ENCODE measurements at places on chromosomes 12 and 14. TPM values are rescaled to one million over a fixed set of nuclear protein-coding genes. Genes with fewer than 3 reads are reported as not detected.

CNIH1 gene
- 19.7 TPM for total RNA-seq

OR10G3 gene
- total RNA-seq: not detected

SRRM4 gene
- total RNA-seq: not detected

IL22 gene
- total RNA-seq: not detected

SERPINA10 gene
- total RNA-seq: 0.39 TPM

ACSM4 gene
- total RNA-seq: not detected

TMCC3 gene
- total RNA-seq: 1.7 TPM

EPYC gene
- not detected for total RNA-seq

KRT83 gene
- not detected for total RNA-seq

TSHR gene
- 0.22 TPM for total RNA-seq

PLD4 gene
- total RNA-seq: 2.3 TPM

ACVRL1 gene
- 8.4 TPM for total RNA-seq

TAS2R20 gene
- total RNA-seq: 0.98 TPM

RGS6 gene
- total RNA-seq: 0.20 TPM

- DNase-seq: no peak
Measured at GRCh38 chr12:121807642-121808347, 4.0 kb downstream of the SETD1B start.

DNA sequence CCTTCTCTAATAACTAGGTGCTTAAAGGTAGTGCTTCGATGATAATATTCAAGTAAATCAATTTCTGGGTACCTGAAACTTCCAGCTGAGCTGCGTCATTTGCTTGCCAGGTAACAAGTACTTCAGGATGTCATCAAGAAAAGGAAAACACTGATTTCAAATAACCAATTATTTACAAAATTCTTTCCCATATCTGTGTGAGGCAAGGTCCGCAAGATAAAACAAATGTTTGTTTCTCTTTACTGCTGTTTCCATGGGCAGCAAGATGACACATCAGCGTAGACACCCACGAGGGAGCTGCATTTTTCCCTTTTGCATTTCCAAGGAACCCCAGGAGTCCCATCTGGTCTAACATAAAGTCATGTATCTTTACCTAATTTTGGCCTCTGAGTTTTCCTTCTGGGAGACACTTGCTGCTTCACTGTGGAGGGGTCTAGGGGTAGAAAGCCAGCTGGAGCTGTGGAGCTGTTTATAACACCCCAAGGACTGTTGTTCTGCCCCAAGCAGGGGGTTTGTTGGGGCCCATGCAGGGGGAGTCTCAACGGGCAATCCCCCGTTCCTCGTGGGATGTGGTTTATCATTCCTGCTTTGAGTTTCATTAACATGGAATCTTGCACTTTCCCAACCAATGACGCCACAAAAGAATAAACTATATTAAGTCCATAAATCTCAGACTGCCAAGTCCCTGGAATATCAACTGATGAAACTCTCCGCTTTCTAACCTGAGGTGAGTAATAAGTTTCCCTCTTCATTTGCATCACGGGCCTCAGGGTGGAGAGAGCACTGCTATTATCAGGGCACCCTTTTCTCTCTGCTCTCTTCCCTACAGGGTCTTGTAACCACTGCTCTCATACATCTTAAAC lies 112.8 kb upstream of the PELI2 start:
- no peak for DNase-seq

DNA sequence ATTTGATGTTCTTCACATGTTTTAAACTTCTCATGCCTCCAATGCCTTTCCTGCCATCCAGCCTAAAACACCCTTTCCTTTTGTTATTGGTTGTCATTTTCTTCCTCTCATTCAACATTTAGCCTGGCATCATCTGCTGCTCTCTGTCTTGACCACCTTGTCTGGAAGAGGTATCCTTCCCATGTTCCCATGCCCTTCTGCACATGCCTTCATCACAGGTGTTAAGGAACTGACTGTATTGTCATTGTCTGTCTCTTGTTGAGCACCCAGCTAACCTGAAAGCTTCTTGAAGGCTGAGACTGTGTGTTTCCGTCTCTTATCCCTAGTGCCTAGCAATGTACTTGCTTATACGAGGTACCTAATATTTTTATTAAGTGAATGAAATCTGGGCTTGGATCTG lies 4.5 kb upstream of the LRP1 start:
- no peak for DNase-seq

- no peak for DNase-seq
Measured at GRCh38 chr14:92525322-92526095, 11.9 kb downstream of the RIN3 start.

GRCh38 chr12:9673404-9674225 lies 4.1 kb downstream of the CLEC2D start:
- DNase-seq: no peak

- no peak for DNase-seq
Measured at GRCh38 chr14:61388173-61388975, 67.0 kb downstream of the PRKCH start.

DNA sequence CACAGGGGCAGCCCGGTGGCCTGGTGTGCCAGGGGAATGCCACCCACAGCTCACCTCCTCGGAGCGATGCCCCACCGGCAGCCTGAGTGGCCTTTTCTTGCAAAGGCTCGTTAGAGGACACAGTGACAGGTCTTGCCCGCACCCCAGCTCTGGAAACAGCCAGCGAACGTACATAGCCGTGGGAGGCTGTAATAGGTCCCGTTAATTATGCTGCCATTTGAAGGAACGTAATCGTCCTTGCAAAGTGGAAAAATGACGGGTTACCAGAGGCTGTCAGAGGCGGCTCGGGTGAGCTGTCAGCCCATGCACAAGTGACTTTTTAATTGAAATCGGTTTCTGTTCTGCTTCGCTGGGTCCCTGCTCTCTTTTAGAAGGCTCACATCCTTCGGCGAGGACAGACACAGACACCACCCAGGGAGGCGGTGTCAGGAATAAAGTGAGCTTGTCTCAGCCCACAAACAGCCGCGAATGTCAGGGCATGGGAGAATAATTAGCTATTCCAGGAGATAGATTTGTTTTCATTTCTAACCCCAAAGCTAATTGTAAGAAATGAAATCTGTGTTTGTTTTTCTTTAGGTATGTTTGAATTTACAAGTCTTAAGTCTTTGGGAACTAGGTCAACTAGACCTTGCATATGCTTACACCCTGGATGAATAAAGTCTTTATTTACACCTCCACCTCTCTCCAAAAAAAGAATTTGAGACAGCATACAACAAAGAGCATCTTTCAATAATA lies 77.2 kb upstream of the RFLNA start:
- no peak for DNase-seq

DNA sequence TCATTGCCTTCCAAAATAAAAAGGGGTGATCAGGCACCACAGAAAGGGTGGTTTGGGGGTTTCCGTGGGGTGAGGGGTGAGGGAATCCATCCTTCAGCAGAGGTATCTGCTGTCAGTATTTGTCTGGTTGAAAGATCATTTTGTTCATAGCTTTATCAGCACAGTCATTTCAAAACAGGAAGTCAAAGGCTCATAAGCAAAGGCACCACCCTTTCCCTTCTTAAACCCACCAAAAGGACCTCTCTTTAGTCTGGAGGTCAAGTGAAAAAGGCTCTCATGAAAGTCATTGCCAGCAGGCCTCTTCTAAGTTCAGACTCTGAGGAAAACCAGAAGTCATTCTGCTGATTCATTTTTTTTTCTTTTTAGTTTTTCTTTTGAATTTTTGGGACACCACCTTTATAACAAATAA lies 6.2 kb downstream of the CHST11 start:
- DNase-seq: no peak

GRCh38 chr14:93029911-93030508 lies 85.7 kb downstream of the ITPK1 start:
- DNase-seq: no peak

- DNase-seq: peak; percentile 45
Measured at GRCh38 chr14:52950410-52950897, 396 bp downstream of the FERMT2 start.

- DNase-seq: no peak
Measured at GRCh38 chr12:4934407-4935035, 24.8 kb downstream of the KCNA1 start.

GRCh38 chr14:92570674-92571262 lies 57.2 kb downstream of the RIN3 start:
- DNase-seq: no peak

GRCh38 chr12:59652130-59652529 lies 56.3 kb downstream of the SLC16A7 start:
- no peak for DNase-seq

DNA sequence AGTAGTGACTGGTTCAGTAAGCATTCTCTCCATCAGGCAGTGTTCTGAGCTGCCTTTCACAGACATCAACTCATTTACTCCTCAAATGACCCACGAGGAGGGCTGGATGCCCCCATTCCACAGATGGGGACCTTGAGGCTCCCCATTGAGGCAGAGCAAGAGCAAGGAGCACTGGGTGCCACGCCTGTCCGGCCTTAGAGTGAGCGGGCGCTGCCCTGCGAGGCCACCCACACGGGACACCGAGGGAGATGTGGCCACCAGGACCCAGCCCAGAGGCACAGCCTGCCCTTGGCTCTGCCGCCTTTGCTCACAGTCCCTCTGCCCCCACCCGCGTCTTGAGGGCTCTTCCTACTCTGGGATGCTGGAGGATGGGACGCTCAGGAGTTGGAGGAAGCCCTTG lies 3.0 kb downstream of the FBRSL1 start:
- DNase-seq: no peak

DNA sequence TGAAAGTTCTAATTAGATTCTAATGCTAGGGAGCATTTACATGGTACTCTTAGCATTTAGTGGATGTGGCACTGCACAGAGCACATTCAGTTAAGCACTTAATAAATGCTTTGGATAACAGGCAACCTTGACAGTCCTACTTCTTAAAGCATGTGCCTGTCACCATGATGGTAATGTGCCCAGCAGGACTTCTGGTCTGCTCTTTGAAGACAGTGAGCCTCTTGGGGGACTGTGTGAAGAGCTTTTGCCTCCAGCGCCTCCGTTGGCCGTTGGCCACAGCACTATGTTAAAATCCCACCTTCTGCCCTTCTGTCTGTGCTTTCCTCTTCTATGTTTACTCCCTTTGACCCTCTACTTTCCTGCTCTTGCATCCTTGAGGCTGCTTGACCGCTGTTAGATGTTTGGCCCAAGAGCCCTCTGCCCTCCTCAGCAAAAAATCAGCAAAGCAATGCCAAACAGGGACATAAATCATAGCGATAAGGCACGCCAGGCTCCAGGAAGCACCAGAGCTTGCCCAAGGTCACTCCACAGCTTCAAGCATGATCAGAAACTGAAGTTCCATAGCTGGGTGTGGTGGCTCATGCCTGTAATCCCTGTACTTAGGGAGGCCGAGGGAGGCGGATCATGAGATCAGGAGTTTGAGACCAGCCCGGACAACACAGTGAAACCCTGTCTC lies 8.3 kb downstream of the CDKL1 start:
- DNase-seq: peak; percentile 78

DNA sequence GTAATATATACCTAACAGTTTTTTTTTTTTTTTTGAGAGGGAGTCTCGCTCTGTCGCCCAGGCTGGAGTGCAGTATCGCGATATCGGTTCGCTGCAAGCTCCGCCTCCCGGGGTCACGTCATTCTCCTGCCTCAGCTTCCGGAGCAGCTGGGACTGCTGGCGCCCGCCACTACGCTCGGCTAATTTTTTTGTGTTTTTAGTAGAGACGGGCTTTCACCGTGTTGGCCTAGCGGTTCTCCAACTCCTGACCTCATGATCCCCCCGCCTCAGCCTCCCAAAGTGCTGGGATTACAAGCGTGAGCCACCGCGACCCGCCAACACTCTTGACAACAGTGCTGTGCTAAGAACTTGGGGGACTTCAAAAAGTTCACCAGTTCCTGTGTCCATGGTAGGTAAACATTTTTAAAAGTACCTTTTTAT lies 63.5 kb downstream of the FOXG1 start:
- peak; percentile 17 for DNase-seq

GRCh38 chr12:5377997-5378592 lies 53.8 kb upstream of the NTF3 start:
- DNase-seq: no peak

GRCh38 chr12:1277905-1278304 lies 286.9 kb downstream of the ERC1 start:
- DNase-seq: no peak

- DNase-seq: no peak
Measured at GRCh38 chr14:75433631-75434071, 5.8 kb downstream of the JDP2 start.

GRCh38 chr14:79011091-79011919 lies 841.1 kb downstream of the NRXN3 start:
- no peak for DNase-seq

- DNase-seq: no peak
Measured at GRCh38 chr12:5784462-5785130, 160.5 kb downstream of the ANO2 start.

GRCh38 chr12:131672941-131673887 lies 37.7 kb upstream of the SFSWAP start:
- no peak for DNase-seq

GRCh38 chr14:94051115-94051514 lies 25.0 kb downstream of the OTUB2 start:
- no peak for DNase-seq

DNA sequence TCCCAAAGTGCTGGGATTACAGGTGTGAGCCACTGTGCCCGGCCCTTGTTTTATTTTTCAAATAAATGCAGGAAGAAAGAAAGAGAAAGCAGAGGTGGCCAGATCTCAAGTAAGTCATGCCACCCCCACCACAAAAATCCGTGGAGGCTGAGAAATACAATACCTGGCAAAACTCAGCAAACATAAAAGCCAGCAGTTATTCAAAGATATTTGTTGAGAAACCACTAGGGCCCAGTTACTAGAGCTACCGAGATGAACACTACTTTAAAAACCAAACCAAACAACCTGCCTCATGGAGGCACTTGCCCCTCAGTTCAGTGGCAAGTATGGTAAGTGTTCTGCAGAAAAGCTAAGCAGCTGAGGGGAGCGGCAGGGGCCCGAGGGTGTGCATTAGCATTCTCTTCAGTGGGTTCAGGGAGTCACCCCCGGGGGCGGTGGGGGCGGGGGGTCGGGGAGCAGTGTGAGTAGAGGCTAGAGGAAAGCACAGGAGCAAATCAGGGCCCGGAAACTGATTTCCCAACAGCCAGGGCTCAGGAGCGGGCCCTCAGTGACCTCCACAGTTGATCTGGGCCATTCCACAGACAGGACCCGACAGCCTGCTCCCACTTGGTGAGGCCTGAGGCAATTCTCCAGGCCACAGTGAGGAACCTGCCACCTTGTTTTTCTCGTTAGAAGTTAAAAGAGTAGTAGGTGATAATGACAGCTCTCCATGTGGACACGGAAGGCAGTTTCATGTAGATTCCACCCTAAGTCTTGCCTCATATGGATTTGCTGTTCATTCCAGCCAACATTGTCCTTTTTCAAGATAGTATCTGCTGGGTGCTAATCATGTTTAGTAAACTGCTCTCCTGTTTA lies 8.6 kb downstream of the EVL start:
- DNase-seq: no peak

GRCh38 chr12:11927286-11927935 lies 143.3 kb upstream of the BCL2L14 start:
- DNase-seq: no peak

GRCh38 chr12:117749431-117749830 lies 219.4 kb downstream of the KSR2 start:
- no peak for DNase-seq

GRCh38 chr12:6850796-6851152 lies 312 bp downstream of the CDCA3 start:
- DNase-seq: peak; percentile 62

DNA sequence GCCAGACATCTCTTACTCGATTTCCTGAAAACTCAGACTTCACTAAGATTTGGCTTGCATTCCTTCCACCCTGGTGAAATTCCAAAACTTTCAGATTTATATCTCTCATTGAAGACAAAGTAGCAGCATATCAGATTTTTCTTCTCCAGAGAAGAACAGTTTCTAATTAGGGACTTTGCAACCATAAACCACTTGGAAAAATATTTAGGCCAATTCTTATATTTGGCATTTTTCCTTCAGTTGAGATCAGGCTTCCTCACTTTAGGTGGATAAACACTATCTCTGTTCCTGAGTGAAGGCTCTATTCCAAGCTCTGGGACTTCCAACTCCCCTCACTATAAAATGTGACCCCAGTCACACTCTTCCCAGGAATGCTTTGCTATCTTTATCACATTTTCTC lies 1434.3 kb upstream of the FLRT2 start:
- no peak for DNase-seq
